ENCODE measurements at places on chromosomes 1 and 21.

DNA sequence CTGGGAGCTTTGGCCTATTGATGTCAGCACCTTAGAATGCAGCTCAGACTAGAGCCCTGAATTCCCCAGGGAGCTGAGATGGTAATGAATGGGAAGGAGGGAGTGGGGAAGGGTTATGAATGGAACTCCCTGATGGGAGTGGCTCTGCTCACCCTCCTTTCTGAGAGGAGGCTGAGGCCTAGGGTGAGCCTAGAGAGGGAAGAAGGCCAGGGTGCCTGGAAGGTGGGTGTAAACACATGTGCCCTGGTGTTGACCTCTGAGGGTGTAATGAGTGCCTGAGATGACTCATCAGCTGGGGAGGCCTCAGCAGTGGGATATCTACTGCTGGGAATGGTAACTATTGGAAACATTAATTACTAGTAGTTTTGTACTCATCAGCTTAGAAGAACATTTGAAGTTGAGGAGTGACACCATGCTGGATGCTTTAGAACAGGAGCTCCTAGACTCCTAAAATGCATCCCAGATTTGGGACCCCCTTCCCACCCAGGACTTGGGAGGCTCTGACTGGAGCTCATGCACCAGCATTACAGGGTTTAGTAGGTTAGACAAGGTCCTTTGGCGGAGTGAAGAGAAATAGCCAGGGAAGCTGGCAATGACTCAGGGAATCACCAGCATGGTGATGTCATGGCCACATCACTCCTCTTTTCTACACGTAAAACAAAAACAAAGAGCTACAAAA, 16.0 kb upstream of the PIGV start:
- peak; percentile 23 for DNase-seq

- DNase-seq: no peak
Observed at GRCh38 chr1:30273021-30273325, 450.4 kb downstream of the MATN1 start.

GRCh38 chr1:2411801-2412394, 466 bp downstream of the PEX10 start:
- no peak for DNase-seq

GRCh38 chr1:197787623-197788536, 12.6 kb upstream of the DENND1B start:
- DNase-seq: no peak

- DNase-seq: no peak
Observed at GRCh38 chr21:38506661-38507281, 8.5 kb upstream of the ERG start.

DNA sequence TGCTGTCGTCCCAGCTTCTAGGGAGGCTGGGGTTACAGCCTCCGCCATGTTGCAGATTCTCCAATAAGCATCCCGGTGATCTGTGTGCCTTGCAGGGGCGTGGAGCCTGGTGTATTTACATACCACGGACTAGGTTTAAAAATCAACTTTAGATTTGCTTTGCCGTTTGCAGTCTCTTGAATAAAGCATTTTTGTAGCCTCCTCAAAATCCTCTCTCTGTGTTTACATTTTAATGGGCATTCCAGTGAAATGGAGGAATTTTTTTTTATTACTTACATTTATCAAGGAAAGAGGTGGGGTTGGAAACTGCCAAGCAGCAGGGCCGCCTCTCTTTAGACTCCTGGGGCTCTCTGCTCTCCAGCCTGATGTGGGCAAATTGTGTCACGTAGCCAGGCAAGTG, 437.5 kb upstream of the VAMP3 start:
- no peak for DNase-seq

GRCh38 chr1:230030122-230030821, 36.8 kb upstream of the GALNT2 start:
- DNase-seq: no peak

DNA sequence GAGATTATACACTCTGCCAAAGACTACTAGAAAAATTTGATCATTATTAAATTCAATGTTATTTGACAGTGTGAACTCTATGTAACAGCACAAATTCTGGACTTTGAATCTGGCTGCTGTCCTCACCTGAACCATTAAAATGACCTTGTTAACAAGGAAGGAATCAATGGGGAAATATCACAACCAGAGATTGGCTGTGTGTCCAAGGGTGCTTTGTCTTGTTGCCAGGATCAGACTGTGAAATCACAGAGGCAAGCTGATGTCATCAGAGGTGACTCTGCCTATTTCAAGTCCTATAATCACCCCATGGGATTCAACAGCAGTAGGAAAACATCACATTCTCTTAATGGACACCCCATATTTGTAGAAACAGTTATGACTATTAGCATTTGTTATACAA, 46.8 kb downstream of the ADAMTS5 start:
- no peak for DNase-seq

DNA sequence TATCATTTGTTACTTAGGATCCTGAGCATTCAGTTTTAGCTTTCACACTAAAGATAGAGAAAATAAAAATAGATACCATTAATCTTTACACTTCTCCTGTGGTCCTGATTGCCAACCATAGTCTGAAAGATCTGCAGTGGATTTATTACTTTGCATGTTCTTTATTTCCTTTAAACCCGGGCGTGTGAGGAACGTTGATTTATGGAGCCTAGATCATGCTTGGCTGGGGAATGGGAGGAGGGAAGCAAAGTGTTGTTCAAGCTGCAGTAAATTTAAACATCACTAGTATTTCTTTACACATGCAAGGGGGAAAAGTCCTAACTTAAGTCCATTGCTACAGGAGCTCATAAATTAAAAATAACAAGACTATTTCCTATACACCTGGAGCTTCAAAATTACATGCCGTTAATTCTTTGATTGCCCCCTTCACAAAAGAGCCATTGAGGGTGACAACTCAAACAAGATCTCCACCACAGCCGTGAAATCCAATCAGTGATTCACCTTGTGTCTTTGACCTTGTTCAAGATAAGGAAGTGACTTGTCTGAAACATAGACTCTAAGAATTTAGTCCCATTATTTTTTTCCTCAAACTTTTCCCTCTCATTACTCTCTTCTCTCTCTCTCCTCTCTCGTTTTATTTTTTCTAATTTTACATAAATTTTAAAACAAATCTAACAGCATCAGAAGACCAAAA, 282.7 kb downstream of the KIF26B start:
- no peak for DNase-seq

- DNase-seq: no peak
Observed at GRCh38 chr1:230204842-230205241, 137.8 kb downstream of the GALNT2 start.

DNA sequence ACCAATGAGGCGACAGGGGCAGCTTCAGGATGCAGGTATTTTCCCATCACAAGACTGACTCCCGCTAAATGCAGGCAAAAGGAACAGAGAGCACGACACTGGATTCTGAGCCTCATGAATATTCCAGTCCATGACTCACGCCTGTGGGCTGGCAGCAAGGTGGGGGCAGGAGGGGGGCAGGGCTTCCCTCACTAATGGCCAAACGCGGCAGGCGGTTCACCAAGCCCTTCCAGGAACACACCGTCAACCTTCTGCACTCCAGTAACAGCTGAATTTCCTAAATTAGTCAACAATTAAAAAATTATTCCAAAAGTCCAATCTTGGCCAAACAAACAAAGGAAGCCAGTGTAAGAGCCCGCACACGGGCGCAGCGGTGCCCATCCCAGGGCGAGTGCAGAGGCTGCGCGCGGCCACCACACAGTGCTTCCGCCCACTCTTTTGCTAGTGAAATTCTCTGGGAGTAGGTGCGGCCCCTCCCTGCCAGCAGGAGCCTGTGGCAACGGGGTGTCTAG, 12.5 kb upstream of the GPR153 start:
- no peak for DNase-seq

GRCh38 chr1:56025942-56026341, 553.4 kb downstream of the PLPP3 start:
- DNase-seq: no peak

GRCh38 chr1:212311836-212312497, 26.8 kb downstream of the PPP2R5A start:
- no peak for DNase-seq

- peak; percentile 34 for DNase-seq
Observed at GRCh38 chr1:154433161-154433764, 28.1 kb downstream of the IL6R start.

DNA sequence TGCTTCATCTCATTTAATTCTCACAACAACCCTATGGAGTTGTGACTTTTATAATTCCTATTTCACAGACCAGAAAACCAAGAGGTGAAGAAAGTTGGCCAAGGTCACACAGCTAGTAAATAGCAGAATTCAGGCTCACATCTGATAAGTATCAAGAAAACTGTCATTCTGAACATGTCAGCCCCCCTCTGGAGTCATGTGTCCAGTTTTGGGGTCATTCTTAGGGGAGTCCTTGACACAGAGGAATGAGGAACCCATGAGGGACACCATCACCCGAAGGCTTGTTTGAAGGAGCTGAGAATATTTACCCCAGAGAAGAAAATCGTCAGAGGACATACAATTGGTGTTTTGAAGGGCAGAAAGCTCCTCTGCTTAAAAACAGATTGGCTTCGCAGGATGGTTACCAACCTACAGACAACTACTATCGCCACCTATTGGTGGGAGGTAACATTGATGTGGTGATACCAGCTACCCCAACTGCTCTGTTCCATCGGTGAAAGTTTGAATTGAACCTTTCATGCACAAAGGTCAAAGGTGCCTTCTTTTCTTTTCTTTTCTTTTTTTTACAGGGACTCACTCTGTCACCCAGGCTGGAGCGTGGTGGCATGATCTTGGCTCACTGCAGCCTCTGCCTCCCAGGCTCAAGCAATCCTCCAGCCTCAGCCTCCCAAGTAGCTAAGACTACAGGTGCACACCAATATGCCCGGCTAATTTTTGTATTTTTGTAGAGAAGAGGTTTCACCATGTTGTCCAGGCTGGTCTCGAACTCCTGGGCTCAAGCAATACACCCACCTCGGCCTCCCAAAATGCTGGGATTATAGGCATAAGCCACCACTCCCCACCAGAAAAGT, 31.3 kb downstream of the NCMAP start:
- DNase-seq: peak; percentile 60

DNA sequence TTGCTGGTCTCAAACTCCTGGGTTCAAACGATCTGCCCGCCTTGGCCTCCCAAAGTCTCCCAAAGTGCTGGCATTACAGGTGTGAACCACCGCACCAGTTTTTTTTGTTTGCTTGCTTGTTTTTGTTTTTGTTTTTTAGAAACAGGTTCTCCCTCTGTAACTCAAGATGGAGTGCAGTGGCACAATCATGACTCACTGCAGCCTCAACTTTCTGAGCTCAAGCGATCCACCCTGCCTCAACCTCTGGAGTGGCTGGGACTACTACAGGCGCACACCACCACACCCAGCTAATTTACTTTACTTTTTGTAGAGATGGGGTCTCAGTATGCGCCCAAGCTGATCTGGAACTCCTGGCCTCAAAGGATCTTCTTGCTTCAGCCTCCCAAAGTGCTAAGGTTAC, 47.3 kb upstream of the USP1 start:
- no peak for DNase-seq

DNA sequence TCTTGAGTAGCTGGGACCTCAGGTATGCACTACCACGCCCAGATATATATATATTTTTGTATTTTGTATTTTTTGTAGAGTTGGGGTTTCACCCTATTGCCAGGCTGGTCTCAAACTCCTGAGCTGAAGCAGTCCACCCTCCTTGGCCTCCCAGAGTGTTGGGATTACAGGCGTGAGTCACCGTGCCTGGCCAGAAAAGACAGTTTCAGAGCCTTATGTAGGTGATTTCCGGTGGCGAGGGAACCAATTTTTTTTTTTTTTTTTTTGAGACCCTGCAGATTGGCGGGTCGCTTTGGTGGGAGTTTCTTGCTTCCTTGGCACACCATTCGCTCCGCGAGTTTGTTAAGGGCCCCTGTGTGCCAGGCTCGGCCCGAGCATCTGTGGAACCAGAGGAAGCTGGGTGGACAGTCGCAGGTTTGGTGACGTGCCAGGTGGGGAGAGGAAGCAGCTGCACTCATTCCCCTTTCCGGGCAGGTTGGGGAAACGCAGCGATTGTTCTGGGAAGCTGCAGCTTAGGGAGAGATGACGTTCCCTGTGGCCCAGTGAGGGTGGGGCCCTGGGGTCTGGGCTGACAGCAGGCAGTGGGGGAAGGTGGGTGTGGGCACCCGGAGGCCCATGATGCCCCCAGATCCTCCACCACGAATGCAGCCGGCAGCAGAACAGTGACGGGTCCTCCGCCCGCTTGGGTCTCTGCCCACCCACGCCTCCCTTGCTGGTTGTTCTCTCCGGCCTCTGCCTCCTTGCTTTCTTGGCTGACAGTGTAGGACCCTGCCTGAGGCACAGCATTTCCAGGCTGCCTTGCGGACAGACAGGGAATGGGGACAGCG, 25.1 kb downstream of the SPSB1 start:
- DNase-seq: peak; percentile 51

- no peak for DNase-seq
Observed at GRCh38 chr1:12499539-12500240, 118.3 kb downstream of the DHRS3 start.

- DNase-seq: no peak
Observed at GRCh38 chr1:115445090-115445489, 107.0 kb upstream of the NGF start.
